ENCODE measurements at places on chromosomes 1 and 21.

DNA sequence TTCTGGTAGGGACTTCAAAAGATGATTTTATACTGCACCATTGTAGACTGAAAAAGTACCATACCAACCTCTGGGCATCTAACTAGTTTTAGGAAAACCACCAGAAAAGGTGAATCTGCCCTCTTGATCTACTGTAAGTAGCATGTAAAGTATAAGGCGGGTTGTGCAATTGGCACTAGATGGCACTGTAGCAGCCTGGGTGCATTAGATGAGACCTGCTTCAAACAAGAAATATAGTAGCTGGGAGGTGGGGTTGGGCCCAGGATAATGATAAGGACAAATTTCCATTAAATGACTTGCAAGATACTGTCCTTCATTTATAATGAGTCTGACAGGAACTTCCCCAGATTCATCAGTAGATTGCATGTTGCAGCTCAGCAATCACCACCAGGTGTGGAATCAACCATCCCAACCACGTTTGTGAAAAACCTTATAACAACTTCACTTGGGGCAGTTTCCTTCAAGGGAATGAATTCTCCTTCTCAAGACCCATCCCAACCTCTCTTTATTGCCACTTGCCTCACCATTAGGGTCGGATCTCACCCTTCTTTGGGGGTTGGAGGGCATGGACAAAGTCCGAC is 37.3 kb upstream of the IL10 start:
- DNase-seq: no peak

DNA sequence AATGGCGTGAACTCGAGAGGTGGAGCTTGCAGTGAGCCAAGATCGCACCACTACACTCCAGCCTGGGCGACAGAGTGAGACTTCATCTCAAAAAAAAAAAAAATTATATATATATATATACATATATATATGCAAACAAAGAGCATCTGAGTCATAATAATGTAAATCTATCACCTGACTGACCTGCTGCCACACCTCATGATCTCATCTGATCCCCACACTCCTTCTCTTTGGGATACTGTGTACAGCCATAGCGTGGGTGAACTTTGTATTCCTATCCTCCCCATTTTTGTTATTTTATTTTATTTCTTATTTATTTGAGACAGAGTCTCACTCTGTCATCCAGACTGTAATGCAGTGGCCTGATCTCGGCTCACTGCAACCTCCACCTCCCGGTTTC is 2.6 kb upstream of the HDAC1 start:
- no peak for DNase-seq

GRCh38 chr21:45818904-45819285 is 162.7 kb upstream of the COL6A1 start:
- no peak for DNase-seq

- DNase-seq: no peak
Observed at GRCh38 chr1:109296782-109297181, 10.0 kb downstream of the MYBPHL start.

DNA sequence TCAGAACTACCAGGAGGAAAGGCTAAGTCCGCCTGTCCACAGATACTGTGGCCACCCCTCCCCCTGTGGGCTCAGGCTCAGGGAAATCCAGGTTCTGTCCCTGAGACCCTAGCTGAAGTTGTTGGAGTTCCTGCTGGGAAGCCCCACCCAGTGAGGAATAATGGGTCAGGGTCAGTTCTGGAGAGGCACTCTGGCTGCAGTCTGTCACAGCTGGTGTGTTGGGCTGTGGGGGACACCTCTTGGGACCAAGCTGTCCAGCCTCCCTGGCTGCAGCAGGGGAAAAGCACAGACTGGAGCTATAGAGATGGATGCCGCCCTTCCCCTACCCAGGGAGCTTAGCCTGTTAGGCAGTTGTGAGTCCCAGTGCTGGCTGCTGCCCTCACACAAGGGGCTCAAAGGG is 65.1 kb upstream of the RGS21 start:
- no peak for DNase-seq

DNA sequence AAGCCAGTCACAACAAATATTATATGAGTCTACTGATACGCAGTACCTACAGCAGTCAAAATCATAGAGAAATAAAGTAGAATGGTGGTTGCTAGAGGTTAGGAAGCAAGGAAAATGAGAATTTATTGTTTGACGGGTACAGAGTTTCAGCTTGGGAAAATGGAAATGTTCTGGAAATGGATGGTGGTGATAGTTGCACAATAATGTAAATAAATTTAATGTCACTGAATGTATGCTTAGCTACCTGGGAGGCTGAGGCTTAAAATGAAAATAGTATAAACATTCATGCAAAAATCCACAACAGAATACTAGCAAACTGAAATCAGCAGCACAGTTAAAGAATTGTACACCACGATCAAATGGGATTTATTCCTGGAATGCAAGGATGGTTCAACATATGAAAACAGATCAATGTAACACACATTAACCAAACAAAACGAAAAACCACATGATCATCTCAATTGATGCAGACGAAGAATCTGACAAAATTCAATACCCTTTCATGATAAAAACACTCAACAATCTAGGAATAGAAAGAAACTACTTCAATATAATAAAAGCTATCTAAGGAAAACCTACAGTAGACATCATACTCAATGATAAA is 10.7 kb downstream of the TUT4 start:
- DNase-seq: no peak

GRCh38 chr1:53891678-53892077 is 2.1 kb upstream of the YIPF1 start:
- no peak for DNase-seq
